ENCODE measurements at places on chromosomes 16 and 17.

GRCh38 chr17:1469231-1469852 is 13.3 kb upstream of the CRK start:
- no peak for DNase-seq

DNA sequence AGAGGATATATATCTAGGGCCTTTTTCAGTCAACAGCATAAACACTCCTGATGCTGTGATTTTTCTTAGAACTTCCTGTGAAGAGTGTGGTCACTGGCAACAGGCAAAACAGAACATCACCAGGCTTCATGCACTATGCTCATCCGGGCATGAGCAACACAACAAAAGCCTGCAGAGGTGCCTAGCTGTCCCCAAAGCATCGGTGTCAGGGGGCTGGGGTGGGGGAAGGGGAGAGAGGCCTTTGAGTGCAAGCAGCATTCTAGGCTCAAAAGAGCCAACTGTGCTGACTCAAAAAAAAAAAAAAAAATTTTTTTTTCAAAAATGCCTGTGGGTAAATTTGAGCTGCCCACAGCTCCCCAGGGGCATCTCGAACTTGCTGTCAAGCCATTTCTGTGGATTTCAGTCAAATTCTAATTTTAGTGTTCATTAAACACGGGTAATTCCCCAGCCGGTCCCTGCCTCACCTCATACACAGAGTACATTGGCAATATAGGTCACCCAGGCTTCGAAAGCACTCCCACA is 194.6 kb upstream of the DYNLRB2 start:
- DNase-seq, result no peak

DNA sequence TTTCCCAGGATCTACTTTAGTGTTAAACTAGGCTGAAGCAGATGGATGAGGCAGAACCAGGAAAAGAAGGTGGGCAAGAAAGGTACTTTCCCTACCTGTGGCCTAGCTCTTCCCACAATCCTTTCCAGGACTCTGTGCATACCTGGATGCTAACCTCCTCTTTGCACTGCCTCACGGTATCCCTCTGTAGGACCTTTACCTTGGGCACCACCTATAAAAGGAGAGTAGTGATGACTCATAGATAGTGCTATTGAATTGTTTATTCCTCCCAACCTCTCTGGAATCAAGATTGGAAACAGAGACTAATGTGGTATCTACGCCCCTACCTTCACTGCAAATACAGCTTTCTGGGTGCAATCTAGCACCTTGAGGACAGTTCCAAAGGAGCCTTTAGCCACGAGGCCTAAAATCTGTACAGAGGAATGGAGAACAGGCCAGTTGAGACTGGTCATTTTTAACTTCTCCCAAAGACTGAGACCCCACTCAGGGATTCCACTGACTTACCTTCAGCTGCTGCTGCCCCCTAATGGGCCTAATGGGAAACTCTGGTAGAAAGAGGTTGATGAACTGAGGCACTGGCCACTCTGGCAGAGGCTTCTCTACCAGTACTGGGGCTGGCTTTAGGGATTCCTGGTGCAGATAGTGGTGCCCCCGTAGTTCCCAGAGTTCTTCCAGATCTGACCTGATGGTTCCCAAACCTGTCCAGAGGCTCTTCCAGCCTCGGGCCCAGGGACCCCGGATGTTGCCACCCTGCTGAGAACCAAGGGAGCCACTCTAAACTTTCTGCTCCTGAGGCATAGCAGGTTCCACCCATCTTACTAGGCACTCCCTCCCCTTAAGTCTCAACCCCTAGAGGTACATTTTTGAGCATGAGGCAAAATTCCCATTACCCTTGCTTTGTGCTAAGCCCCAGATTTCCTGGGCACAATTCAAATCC is 781 bp downstream of the RSKR start:
- peak; percentile 2 for DNase-seq

- DNase-seq, result no peak
Measured at GRCh38 chr16:19649980-19650379, 68.0 kb downstream of the KNOP1 start.

- no peak for DNase-seq
Measured at GRCh38 chr17:64162554-64162953, 32.6 kb upstream of the ERN1 start.

DNA sequence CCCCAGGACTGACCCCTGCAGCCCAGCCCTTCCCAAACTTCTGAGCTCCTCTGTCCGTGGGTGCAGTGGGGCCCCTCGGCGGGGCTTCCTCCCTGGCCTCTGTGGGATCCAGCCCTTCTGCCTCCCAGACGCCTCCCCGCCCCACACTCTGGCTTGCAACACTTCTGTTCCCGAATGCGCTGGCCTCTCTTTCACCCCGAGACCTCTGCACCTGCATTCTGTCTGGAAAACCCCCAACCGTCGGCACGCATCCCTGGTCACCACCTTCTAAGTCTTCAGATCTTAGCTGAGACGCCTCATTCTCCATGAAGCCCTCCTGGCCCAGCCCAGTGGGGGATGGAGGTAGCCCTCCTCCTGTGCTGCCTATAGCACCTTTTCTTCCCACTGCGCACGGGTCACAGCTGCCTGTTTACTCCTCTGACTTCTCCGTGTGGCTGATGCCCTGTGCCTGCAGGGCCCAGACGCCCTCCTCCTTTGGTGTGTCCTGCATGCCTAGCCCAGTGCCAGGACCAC is 26.4 kb downstream of the TMEM235 start:
- no peak for DNase-seq

- no peak for DNase-seq
Measured at GRCh38 chr17:55063885-55064874, 95.6 kb downstream of the STXBP4 start.

DNA sequence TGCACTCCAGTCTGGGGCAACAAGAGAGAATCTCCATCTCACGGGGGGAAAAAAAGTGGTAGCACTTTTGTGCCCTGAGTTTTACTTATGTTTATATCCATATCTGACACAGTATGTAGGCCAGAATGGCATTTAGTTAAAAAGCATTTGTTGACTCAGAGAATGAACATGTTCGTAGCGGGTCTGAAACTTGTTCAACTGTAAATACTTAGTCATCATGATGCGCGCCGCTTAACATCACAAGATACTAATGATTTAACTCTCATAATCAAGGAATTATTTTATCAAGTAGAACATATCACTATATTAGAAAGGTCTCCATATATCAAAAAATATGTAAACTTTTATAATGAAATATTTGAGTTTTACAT is 55.3 kb upstream of the ITGA2B start:
- no peak for DNase-seq

- no peak for DNase-seq
Measured at GRCh38 chr17:67520252-67520906, 143.3 kb downstream of the PITPNC1 start.

DNA sequence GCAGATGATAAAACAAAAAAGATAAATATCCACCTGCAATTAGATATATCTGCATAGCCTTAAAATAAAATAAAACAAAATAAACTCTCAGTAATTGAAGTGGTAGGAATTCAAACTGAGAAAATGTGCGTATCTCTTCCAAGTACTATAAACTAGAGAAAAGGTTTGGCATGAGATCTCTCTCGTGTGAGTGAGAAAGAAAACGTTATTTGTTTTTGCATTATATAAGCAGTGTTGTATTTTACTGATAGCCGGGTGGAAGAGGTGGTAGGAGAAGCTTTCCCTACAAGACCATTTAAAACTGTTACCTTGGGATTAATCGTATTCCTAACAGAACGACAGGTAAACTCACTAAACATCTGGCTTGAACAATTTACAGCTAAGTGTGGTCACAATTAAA is 15.6 kb downstream of the CDH8 start:
- DNase-seq, result no peak

GRCh38 chr17:61245706-61246135 is 153.9 kb upstream of the TBX2 start:
- DNase-seq, result no peak

GRCh38 chr16:179211-180092 is 807 bp upstream of the HBQ1 start:
- no peak for DNase-seq

DNA sequence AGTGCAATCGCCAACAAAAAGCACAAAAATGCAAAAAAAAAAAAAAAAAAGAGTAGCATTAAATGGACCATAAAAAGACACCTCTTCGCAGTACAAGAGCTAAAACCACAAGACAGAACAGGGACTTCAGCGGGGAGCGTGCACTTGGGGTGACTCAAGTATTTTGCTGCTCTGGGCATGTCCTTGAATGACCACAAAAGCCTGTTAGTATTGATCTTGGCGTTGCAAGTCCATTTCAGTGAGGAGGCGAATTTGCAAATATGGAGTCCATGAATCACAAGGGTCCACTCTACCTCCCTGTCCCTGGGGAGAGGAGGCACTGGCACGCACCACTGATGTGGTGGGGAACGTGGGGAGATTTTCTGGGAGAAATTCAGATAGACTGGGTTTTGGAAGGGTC is 78.9 kb downstream of the CNGB1 start:
- no peak for DNase-seq

- no peak for DNase-seq
Measured at GRCh38 chr16:7086822-7087616, 245.6 kb upstream of the RBFOX1 start.

DNA sequence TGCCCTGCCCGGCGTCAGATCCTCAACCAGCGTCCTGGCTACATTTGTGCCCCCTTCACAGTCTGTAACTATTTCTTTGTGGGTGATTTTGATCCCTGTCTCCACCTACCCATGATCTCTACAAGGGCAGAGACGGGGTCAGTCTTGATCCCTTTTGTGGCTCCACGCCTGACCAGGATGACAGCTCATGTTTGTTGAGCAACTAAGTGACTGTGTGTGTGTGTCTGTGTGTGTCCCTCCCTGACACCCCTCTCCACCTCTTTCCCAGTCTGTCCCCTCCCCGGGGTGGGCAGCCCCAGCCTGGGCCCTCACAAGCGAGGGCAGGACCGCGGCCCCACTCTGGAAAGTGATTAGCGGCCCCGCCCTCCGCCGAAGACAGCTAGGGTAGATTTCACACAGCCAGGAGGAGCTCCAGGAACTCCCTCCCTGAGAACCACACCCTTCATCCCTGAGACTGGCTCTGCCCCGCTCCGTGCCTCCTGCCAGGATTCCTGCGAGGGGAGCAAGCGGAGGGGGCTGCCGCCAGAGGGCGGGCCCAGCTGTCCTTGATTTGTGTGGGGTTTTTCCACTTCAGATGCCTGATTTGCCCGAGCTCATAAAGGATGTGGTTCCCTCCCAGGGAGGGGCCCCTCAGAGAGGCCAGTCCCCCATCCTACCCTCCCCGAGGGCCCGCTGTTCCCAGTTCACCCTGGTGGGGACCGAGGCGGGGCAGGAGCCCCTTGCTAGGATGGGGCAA is 5.3 kb upstream of the HS3ST6 start:
- DNase-seq, result no peak

DNA sequence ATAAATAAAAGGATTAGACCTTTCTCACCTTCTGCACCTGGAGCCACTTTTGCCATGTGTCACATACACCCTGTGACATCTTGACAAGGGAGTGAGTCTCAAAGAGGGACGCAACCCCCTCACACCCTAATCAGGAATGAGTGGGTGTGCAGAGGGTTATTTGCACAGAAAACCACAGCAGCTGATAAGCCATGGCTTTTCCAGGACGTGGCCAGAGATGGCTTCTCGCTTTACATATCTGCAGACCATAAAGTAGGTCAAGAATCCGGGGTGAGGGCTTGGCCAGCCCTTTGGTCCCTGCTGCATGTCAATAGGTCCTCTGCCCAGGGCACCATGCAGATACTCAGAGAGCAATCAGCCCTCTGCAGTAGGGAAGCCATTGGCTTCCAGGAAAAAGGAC is 2.4 kb upstream of the CD300LF start:
- DNase-seq, result no peak

DNA sequence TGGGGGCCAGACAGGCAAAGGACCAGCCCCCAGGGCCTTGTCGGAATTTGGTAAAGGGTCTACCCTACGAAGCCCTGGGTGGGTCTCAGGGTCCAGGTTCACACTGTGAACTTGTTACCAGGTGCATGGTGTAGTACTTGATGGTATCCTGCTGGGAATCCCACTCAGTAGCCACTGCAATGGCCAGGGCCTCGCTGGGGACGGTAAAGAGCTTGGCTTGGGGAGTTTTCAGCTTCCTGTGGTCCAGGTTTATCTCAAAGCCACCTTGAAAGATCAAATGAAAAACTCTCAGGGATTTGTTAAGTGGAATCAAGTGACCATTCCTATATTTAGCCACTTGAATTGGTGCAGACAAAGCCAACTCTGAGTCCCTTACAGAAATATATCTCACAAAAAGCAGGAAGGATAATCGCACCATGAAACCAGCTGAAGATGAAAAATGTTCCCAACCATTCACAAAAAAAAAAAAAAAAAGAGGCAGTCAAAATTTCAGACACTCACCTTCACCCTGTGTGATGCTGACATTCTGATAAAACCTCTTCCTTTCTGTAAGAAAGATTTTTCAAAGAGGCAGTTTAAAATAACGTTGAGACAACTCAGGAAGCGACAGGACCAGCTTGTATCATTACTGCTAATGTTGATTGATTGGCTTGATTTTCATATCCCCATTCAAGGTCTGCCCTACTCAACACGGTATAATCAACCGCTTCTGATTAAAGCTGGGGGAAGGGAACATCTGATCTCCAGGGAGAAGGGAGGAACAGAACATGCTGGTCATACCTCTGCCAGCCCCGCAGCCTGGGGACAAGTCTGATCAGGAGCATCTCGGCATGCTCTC is 10.6 kb downstream of the ATPAF2 start:
- DNase-seq, result no peak

DNA sequence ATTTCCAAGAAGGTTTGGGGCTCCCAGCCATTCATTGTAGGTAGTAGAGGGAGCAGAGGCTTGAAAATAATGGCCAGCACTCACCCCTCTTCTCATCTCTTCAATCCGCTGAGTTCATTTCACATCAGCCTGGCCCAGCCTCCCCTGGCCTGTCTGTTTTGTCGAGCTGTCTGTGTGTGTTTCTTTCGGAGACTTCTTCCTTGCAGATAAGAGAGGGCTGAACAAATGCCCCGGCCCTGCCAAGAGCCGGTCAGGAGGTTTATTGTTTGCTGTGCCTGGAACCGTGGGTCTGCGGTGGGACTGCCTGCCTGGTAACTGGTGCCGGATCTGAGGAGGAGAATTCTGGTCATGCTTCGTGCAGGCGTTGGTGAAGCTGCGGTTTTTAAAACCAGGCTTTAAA is 3.4 kb downstream of the VPS4A start:
- no peak for DNase-seq

DNA sequence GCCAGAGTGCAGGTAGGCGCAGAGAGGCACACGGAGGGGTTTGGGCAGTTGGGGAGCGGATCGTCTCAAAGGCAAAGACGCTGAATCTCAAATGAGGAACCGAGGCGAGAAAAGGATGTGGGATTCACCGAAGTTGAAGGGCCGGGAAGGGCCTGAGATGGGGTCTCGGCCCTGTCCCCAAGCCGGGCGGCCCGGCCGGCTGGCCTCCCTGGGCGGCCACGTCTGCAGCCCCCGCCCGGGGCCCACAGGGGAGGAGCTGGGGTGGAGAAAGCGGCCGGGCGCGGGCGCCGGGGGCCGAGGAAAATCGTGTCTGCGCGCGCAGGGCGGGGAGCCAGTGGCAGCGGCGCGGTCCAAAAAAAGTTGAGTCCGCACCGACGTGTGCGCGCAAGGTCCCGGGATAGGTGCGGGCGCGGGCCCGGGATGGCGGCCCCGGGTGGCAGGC is 458 bp downstream of the SLC12A4 start:
- DNase-seq, result peak; percentile 10

- DNase-seq, result no peak
Measured at GRCh38 chr16:17155485-17155884, 315.3 kb downstream of the XYLT1 start.
